ENCODE measurements at places on chromosomes 5 and 9.
A peak's percentile ranks its signal among the peaks of the same experiment; 100 is the strongest.

DNA sequence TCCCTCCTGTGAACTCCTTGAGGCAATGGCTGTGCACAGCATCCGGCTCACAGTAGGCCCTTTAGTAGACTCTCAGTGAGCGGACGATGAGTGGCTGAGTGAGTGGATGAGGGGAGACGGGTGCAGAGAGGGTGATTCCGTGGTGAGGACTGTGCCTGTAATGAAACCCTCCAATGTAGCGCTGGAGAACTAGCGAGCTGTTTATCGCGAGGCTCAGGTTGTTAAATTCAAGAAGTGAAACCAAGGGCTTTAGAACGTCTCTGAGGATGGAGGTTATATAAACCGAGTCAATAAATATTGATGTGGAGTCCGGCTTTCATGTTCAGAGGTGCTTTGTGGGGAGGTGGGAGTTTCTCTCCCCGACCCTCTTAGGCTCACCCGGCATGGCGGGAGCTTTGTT lies 53.2 kb downstream of the NSG2 start:
- no peak for DNase-seq

GRCh38 chr5:40555886-40556285 lies 123.8 kb upstream of the PTGER4 start:
- DNase-seq, result no peak

DNA sequence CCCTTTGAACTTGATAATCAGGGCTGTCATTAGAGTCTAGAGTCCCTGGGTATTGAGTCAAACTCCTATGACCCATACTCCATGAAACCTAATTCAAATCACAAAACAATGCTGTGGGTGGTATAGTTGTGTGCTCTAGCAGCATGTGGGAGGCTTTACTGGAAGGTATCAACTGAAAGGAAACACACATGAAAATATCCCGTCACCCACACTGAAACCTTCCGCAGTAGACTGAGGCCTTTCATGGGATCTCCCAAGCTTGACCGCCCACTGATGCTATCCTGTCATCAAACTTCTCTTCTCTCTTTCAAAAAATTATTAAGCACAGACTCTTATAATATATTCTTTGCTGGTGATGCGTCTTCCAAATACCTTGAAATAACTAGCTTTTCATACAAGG lies 569.1 kb upstream of the MEF2C start:
- DNase-seq, result no peak

DNA sequence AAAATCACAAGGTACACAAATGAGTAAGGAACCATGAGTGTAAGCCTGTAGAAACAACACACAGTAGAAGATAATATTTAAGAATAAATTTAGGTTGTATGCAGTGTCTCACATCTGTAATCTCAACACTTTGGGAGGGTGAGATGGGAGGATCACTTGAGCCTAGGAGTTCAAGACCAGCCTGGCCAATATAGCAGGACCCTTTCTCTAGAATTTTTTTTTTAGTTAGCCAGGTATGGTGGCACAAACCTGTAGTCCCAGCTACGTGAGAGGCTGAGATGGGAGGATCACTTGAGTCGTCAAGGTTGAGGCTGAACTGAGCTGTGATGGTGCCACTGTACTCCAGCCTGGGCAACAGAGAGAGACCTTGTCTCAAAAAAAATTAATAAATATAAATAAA lies 401.2 kb upstream of the RORB start:
- no peak for DNase-seq

GRCh38 chr9:110626101-110626829 lies 42.3 kb upstream of the MUSK start:
- no peak for DNase-seq

DNA sequence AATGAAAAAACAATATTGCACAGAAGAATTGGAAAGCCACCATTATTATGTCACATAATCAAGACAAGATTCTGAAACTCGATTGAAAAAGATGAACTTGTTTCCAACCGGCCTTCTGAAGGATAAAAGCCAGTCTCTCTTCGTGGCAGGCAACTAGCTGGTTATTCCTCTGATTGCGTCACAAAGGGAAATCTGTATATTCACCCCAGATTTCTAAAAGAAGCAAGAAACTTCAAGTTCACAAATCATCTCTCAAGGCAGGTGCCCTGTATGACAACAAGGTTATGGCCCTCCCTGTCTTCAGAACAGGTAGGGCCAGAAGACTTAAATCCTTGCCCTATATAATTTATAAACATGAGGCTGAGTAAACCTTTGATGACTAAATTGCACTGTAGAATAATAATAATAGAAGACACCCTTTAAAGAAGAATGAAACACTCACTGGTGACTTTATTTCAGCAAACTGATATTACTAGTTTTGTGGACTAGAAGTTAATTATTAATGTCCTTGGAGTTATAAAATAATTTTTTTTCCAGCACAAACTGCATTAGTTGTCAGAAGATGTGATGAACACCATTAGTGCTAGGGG lies 2.9 kb upstream of the KLF4 start:
- no peak for DNase-seq

- DNase-seq, result peak; percentile 30
Observed at GRCh38 chr9:117415358-117415914, 579 bp upstream of the ASTN2 start.

DNA sequence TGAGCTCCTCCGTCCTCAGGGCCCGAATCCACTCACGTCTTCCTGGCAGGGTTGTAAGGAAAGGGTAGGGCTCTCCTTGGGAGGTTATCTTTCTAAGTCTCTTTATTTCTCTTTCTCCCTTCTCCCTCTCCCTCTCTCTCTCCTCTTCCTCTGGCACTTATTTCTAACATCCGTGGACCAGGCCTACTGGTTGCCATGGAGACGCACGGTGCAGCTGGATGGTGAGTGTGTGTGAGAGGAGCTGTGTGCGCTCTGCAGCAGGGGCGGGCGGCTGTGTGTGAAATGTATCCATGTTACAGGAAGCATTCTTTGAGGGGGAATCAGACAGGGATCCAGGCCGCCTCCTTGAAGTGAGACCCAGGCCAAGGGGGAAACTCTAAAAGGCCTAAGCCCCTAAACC lies 32.2 kb downstream of the PCDH1 start:
- DNase-seq, result no peak

- no peak for DNase-seq
Observed at GRCh38 chr5:178308541-178309092, 76.0 kb upstream of the PHYKPL start.

DNA sequence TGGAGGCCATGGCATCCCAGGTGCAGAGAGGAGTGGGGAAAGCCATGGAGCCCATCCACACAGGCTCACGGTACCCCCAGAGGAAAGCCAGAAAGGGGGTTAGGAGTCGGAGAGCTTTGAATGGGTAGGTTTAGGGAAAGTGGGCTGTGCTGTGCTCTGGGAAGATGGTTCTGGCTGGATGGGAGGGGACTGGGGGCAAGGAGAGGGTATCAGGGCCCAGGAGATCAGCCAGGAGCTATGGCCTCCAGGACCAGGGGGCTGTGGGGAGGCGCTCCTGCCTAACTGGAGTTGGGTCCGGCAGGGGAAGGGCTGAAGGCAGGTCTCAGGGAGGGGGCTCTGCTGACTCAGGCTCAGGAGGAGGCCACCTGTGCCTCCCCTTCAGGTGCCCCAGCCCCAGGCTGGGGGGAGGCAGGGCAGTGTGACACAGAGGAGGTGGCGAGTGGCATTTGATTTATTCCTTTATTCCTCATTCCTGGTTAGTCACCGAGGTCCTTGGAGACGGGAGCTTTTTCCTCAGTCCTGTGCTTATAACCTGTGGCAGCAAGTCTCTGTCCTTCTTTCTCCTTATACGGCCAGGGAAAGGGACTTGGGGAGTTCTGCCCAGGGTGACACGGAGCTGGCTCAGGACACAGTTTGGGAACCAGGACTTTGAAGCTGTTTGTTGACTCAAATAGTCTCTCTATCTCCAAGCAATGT lies 60.8 kb downstream of the TSTD2 start:
- DNase-seq, result no peak

GRCh38 chr9:69325409-69326212 lies 596 bp downstream of the ENTREP1 start:
- DNase-seq, result peak; percentile 19

DNA sequence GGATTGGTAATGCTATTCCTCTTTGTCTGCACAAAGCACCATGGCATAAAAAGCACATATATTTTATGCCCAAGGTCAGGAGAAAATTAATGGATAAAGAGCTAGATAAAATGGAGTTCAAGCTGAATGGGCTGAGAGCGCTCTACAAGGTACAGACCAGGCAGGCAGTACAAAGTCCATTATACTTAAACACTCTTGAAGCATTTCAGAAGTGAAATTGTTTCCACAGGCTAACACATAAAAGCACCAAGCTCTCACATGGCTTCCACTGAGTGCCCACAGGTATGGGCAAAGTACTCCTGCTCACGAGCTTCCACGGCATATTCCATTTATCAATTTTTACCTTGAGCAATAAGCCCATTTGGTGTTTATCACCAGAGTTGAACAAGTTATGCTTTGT lies 771.2 kb upstream of the DMAC1 start:
- DNase-seq, result no peak

GRCh38 chr9:32069169-32069813 lies 315.2 kb upstream of the ACO1 start:
- no peak for DNase-seq

- peak; percentile 30 for DNase-seq
Observed at GRCh38 chr5:123098767-123099513, 9.9 kb downstream of the PRDM6 start.

DNA sequence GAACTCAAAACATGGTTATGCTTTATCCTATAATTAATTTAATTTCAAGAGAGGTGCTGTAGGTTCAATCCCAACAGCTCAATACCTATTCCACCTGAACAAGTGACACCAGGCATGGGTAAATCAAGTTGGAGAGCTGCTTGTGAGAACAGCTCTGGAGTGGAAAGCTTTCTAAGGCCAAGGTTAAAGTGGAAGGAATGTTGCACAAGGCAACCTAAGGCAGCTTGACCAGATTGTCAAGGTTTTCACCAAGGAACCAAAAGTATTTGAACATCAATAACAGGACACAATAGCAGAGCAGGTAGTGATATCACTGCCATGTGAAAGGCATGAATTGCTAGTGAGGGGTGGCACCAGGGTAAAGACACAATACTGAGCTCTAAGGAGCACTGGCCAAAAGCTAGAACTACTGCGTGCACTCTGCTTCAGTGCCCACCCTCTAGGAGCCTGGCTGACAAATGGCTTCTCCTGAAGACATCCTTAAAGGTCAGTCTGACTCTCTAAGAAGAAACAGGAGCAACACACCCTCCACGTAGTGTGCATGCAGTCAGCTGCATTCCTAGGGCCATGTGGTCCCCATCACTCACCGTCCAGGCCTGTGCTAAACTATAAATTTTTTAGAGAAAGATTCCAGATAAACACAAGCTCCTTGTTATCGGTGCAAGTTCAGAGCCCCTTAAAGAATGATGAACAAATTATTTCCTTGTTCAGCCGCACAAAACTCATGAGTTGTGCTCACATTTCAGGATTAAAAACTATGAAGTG lies 677.7 kb upstream of the KLF4 start:
- DNase-seq, result no peak

DNA sequence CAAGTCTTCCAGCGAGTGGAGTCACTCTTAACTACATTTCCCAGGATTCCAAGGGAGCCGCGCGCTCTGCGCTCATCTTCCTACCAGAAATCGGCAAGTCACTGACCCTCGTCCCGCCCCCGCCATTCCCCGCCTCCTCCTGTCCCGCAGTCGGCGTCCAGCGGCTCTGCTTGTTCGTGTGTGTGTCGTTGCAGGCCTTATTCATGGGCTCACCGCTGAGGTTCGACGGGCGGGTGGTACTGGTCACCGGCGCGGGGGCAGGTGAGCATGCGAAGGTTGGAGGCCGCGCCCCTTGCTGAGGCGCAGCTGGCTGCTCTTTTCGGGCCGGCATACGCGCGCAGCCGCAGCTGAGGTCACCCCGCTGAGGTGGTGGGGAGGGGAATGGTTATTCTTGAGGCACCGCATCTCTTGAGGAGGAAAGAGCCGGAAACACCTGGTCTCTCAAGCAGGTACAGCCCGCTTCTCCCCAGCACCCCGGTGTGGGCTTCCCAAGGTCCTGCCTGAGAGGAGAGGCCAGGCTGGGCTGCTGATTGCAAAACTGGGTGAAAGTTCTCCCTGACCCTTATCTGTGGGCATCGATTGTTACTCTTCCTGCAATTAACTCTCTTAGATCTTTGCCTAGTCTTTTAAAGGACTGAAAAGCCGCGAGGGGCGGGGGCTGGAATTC lies at the start of gene HSD17B4:
Gene HSD17B4, plus strand, starts transcription at position 125 of the 667 bp plus-strand sequence. Its CDS starts 79 bp downstream, at position 204.
- peak; percentile 81 for DNase-seq

DNA sequence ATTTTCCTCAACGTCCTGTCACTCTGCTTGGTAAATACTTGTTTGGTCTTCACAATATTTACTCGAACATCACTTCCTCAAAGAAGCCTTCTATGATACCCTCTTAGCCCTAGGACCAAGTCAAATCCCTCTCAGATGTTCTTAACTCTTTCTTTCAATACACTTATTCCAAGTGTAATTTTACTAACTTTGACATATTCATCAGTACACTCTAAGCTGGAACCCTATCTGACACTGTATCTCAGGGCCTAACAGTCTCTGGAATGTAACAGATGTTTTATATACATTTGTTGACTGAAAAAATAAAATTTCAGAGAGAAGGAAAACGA lies 19.6 kb downstream of the SIL1 start:
- DNase-seq, result no peak

GRCh38 chr5:21573416-21574314 lies 1279.5 kb downstream of the CDH12 start:
- peak; percentile 0 for DNase-seq

DNA sequence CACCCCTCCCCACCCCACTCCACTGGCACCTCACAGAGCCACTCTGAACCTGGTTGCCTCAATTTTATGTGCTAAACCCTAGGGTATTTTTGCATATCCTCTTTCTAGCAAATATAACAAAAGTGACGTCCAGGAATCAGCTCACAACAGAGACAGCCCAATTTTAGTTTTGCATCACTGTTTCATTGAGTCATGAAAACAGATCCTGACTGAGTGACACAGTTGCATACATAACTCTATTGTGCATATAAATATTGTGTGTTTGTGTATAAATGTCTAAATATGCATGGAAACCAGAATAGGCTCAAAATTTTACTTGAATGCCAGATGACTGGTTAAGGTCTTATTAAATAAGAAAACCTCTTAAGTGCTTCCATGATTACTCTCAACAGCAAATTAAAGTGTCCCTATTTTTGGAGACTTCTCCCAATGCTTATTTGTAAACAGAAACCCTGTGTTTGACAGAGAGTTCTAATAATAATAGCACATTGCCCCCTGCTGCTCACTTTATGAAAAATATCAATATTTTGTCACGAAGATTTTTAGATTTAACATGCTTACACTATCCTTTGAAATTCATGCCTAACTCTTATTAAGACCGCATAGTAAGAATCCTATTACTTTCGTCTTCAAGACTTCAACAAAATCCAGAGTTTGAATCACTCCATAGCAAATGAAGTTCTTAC lies 75.5 kb upstream of the PRRC1 start:
- DNase-seq, result peak; percentile 23

- no peak for DNase-seq
Observed at GRCh38 chr5:123874600-123875201, 362.7 kb downstream of the CSNK1G3 start.

- no peak for DNase-seq
Observed at GRCh38 chr9:70043689-70044489, at the start of gene MAMDC2. MAMDC2 (plus strand) TSS chr9:70043848; CDS start chr9:70044198, 350 bp downstream.

DNA sequence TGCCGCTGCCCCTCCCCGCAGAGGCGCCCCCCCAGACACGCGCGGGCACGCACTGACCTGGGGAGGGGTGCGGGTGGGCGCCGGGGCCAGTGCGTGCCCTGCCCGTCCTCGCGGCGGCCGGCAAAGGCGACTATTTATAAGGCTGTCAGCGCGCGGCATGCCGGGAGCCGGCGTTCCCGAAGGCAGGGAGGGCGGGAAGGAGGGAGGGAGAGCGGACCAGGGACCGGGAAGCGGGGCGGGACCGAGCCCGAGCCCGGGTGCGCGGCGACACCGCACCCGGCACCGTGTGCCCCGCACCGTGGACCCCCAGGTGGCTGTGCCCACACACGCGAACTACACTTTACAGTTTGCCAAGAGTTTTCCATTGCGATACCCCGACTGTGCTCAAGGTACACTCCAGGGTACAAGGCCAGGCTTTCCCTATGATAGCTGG lies at the start of gene AK1:
Gene AK1, minus strand, starts transcription at position 110 of the 433 bp plus-strand sequence. CDS start 3,058 bp downstream, outside the sequence.
- DNase-seq, result no peak

Data from GM13977 (cell line).